ENCODE measurements at places on chromosomes 11 and 22.

- DNase-seq: no peak
Observed at GRCh38 chr11:9787260-9787659, 123.4 kb downstream of the SWAP70 start.

DNA sequence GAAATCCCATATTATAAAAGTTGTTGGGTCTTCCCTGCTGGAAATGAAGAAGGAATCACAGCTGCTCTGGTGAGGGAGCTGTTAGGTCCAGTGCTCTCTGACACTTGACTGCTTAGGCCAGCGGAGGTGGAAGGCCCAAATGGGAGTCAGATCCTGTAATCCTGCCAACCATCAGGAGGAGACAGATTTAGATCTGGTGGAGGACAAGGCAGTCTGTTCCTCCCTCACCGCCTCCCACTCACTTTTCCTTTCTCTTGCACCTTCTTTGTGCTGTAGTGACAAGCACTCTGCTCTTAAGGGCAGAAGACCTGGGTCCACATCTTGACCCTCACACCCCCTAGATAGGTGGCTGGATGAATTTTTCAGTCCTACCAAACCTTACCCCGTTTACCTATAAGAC lies 59.7 kb upstream of the CHST1 start:
- DNase-seq: no peak

DNA sequence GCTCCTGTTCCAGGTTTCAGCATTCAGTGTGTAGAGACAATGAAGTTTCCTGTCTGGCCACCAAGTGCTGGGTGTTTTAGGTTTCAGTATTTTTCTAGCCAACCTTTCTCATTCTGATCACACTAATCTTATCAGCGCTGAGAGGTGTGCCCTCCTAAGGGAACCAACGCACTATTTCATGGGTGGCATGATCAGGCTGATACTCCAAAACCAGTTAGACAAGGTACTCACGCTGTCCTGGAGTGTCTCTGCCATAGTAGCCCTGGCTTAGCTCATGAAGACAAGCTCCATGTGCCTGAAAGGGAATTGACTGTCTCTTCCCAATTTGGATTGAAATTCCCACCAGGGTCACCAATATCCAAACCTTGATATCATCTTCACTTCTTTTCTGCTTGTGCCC lies 8.0 kb upstream of the RAB38 start:
- no peak for DNase-seq

- no peak for DNase-seq
Observed at GRCh38 chr22:23212061-23213021, 32.0 kb downstream of the BCR start.

DNA sequence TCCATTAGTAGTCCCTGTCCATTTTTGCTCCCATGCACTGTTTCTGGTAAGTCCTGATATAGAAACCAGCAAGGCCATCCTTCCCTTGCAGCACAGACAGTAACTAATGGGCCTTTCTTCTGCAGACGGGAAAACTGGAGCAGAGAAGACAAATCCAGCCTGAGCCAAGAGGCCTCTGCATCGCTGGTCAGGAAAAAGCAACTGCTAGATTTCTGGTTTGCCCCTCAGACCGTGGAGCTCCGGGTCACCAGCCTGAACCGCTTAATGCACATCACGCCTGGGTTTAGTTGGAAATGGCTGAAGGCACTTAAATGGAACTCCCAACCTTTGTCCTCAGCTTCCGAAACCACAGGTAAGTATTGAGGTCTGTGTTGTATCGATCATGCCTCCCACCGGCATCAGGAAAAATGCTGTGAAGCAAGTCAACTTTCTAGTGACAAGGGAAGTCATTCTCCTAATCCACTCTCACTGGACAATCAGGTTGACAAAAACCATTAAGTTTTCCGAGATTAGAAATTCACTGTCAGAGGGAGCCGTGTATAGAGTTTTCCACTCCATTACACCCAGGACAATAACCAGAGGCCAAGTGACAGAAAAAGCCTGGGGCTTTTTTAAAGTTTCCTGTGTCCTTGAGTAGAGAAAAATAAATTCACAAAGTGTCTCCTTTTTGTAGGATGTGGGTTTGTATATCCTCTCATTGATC lies 14.8 kb upstream of the LMO2 start:
- DNase-seq: no peak

- no peak for DNase-seq
Observed at GRCh38 chr11:65356394-65356972, 1.9 kb downstream of the TIGD3 start.

DNA sequence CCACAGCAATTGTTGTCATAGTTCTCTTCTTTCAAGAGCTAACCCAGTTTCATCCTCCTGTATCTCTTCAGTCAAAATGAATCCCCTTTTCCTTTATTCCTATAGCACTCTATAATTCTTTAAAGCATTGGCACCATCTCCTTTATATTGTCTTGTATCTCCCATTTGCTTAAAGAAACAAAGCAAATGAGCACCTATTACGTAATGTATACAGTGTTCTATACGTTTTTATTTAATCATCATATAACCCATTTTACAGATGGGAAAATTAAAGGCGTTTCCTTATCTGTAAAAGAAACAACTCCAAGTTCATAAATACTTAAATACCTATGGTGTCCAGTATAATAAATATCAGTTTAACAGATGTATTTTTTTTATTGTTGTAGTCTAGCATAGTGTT lies 6.4 kb upstream of the REXO2 start:
- DNase-seq: no peak

- DNase-seq: no peak
Observed at GRCh38 chr22:50161508-50162390, 8.8 kb upstream of the PANX2 start.

GRCh38 chr11:46832511-46833214 lies 13.4 kb downstream of the CKAP5 start:
- no peak for DNase-seq

DNA sequence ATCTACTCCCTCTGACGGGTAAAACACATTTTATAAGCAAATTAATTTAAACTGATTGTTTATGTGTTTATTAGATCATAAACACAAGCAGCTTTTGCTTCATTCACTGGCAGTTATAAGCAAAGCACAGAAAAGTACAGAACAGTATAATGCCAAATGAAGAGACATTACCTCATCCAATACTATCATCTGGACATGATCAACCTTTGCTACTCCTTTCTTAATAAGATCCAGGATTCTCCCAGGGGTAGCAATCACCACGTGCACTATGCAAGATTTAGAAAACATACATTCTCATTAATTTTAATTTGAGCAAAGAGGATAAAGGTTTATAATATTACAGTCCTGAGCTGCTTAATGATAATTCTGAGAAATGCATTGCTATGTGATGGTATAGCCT lies 27.9 kb downstream of the DDX6 start:
- no peak for DNase-seq

GRCh38 chr22:35477911-35478582 lies 62.6 kb upstream of the RASD2 start:
- peak; percentile 84 for DNase-seq

DNA sequence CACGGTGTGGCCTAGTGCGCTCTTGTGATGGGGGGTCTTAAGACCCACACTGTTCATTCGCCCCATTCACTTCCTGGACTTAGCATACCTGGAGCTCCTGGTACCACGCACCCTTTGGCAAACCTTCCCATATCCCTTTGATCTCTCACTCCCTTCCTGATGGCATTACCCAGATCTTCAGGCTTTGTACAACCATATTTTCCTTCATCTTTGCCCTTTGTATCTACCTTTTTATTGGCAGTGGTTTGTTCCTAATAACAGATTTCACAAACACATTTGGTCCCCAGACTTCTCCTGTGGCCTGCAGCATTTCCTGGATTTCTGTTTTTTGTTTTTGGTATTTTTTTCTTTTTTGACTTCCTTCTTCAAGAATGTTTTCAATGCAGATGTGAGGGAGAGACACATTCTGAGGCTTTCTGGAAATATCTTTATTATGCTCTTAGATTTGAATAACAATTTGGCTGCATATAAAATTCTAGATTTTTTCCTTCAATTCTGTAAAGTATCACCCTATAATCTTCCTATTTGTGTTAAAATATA lies 16.1 kb upstream of the IFITM3 start:
- DNase-seq: no peak

DNA sequence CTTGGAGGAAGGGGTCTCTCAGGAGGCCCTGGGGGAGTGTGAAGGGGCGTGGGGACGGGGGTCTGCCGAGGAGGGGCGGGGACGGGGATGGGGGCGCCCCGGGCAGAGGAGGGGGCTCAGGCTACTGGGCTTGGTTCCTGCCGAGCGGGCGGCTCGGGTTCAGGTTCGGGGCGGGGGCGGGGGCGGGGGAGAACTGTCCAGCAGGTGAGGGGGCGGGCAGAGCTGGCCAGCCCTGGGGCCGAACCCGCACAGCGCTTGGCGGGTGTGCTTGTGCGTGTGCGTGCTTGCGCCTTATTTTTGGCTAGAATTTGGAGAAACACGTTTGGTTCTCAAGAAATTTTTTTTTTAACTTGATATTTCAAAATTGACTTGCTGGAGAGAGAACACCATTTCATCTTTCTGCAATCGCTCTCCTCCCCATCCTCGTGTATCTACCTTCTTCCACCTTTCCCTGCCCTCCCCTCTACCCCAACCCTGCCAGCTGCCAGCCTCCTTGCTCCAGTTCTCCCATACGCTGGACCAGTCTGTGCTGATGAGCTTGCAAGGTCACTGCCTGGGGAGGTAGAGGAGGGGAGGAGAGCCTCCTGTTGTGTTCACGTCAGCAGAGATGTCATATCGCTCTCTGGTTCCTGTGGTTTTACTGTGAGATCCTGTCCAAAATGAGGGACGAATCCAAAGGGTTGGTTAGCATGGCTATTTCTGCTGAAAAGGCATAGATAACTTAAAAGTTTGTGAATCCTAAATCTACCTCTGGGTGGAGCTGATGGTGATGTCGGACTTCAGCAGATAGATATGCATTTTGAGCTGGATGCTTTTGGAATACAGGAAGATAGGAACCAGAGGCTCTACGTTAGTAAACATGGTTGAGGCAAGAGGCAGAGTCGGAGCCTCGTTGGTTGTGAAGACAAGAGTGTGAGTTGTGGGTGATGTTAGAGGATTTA lies 668 bp downstream of the MADD start:
- DNase-seq: peak; percentile 49

DNA sequence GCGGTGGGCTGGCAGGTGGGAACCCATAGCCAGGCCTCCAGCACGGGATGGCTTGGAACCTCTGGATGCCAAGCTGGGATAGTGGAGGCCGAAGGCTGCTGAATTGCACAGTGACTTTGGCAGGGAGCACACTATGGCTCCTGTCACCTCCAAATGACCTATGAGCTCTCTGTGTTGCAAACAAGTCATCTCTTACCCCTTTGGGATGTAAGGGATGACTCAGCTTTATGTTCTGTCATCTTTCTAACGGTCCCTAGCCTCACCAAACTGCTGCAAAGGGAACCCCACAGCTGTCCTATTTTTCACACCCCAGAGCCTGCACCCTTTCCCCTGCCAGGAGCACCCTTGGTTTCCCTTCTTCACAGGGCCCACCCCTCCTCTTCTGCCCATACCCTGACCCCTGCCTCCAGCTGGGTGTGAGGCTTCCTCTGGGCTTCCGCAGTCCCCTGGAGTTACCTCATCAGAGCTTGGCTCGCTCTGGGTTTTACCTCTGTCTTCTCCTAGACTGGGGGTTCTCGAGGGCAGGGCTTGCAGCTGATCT lies 2.7 kb upstream of the SCUBE1 start:
- peak; percentile 97 for DNase-seq

- DNase-seq: no peak
Observed at GRCh38 chr11:130213979-130214281, 54.3 kb downstream of the ST14 start.

Data from HL-60 (cell line).